ENCODE measurements at places on chromosomes 7 and 10.

GRCh38 chr10:78556705-78557432, 511.9 kb upstream of the ZMIZ1 start:
- DNase-seq, result no peak

DNA sequence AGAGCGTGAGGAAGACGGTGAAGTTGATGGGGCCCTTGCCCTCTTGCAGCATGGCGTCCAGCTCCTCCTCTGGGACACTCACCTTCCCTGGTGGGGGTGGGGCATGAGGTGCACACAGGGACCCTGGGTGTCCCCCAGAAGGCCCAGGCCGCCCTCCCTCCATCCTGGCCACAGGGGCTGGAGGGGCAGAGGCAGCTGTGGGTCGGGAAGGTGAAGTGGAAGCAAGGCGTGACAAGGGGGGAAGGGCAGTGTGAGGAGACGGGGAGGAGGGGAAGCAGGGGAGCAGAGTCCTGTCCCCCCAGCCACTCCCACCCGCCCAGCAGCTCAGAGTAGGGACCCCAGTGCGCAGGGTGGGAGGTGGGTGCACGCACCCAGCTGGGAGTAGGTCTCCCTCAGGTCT, 791 bp downstream of the MYL7 start:
- DNase-seq, result no peak

DNA sequence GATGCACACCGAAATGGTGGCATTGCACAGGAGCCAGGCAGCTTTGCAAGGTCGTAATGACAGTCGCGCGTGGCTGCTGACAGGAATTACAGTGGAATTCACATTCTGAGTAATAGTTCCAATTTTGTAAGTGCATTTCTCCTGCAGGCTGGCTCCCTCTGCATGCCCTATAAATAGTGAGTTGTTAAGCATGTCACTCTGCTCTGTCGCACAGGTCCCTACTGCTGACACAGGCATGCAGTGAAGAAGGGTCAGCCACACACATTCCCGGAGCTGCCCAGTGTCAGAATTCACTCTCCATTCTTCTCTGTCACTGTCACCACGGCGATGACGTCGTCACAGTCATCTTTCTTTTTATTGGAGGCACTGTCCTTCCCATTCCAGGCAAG, 49.2 kb upstream of the SHH start:
- DNase-seq, result no peak

DNA sequence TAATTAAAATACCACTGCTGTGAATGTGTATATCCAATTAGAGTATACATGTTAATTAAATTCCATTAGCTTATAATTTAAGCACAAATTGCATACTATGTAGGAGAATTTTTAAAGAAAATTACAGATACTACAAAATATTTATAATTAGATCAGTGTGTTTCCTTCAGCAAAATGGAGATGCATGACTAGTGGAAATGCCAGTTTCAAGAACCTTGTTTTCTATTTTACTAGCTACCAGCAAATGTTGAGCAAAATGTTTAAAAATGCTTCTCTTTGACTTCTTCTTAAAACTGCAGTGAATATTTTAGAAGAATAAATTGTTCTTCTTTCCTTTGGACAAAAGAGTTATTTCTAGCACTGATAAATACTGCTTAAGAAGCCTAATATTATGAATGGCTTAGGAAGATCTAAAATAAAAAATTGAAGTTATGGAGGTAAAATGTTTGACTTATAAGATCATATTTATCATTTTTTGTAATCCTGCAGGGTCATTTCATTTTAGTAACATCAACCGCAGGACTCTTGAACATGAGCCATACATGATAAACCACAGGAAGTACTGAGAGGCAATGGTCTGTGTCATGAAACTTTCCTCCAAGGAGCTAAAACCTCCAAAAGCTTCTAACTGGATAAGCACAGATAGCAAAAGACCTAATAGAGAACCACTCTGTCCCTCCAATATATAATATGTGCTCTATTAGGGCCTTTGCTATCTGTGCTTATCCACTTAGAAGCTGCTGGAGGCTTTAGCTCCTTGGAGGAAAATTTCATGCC, 1066.0 kb upstream of the CELF2 start:
- DNase-seq, result no peak

DNA sequence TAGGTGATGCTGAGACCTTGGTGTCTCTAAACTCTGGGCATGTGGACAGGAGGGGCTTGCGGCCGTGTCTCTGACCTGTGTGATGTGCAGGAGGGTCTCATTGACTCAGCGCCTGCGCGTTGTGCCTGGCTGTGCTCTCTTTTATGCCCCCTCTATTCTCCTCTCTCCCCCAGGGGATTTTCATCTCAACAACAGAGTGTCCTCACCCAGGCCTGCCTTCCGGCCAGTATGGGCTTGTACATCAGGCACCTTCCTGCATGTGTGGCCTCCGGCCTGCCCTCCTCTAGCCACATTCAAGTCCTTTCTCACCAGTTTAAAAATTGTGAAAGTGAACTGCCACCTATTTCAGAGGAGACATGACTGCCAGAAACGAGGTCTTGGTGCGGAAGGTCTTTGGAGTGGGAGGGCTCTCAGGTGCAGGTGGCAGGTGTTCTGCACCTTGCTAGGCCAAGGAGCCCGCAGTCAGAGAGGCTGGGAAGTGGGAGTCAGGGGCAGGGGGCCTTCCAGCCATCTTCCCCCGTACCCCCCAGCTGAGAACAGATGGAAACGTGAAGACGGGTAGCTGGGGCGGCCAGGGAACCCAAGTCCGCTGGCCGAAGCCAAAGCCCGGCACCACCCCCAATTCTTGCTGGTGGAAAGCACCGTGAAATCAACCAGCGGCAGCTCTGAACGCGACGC, 531 bp upstream of the INTS15 start:
- no peak for DNase-seq

DNA sequence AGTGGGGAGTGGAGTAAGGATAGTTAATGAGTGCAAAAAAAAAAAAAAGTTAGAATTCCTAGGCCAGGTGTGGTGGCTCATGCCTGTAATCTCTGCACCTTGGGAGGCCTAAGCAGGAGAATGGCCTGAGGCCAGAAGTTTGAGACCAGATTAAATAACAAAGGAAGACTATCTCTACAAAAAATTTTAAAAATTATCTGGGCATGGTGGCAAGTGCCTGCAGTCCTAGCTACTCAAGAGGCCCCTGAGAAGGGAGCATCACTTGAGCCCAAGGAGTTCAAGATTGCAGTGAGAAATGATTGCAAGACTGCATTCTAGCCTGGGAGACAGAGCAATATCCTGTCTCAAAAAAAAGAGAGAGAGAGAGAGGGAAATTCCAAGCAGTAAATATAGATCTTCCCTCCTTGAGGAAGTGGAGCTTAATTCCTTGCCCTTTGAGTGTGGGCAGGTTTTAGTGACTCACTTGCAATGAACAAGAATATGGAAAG, 19.5 kb upstream of the CSTF2T start:
- DNase-seq, result no peak

DNA sequence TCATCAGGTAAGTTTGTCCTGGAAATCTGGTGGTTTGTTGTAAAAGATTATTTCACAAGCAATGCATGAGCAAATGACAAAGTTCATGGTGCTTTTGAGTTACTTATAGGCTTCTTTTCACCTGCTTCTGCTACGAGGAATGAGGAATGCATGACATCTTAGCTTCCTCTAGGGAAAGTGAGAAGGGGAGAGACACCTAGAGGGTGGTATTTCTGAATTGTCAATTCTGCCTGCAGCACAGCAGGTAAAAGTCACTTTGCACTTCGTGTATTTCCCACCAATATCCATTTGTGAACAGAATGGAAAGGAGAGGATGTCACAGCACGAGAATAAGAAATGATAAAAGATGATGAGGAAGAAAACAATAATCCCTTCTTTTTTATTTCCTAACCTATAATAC, 153.4 kb upstream of the FEZF1 start:
- DNase-seq, result no peak

GRCh38 chr7:42144604-42145003, 92.4 kb downstream of the GLI3 start:
- DNase-seq, result no peak

DNA sequence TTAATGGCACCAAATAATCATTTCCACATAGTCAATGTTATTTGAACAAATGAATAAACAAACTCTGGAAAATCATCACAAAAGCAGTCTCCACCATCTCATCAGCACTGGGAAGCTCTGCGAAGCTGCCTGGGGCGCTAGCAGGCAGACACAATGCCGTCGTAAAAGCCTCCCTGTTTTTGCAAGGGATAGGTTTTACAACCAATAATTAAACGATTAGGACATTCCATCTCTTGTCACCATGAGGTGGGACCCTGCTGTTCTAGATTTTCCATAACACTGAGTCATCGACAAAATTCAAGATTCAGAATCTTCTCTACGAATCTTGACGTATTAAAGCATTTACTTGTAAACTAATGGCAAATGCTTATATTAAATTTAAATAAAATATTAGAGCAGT, 172.8 kb upstream of the AKR1E2 start:
- DNase-seq, result no peak

DNA sequence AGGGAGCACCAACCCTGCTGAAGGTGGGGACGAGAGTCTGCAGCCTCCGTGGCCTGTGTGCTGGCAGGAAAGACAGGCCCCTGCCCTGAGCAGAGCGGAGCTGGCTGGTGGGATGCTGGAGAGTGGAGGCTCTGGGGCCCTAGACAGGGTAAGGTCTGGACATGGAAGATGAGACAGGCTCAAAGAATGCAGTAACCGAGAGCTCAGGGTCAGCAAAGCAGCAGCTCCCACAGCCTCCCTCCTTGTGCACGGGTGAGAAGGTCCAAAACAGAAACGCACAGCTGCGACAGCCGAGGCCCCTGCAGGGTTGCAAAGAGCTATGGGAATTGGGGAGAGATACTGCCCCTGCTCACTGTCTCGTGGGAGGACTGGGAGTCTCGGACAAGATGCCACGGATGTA, 80.5 kb downstream of the TNS3 start:
- no peak for DNase-seq

DNA sequence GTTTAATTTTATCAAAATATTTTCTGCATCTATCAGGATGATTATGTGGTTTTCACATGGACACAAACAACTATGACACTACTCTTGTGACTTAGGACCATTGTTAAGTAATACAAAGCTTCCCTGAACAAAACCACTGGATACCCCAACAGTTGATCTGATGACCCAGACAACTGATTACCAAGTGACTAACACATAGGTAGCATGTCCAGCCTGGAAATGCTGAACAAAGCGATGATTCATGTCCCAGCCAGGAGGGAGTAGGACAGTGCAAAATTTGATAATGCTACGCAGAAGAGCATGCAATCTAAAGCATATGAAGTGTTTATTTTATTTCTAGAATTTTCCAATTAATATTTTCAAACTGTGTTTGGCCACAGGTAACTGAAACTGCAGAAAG, 8.9 kb upstream of the PNLIP start:
- no peak for DNase-seq

- no peak for DNase-seq
Measured at GRCh38 chr7:72493850-72494661, 81.9 kb upstream of the CALN1 start.

DNA sequence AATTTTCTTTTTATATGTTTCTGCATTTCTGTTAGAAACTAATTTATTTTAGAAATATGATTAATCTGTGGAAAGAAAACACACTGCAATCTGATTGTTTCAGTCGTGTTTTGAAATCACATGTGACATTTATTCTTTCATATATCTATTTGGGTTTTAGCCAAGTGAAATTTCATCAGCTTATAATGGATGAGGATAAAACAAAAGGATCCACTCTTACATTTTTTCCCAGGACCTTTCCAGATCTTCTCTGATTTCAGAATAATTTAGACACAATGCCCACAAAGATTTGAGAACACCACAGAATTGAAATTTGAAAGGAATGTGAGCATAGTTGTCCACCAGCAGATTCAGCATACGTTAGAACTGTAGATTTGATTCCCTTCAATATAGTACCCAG, 29.1 kb downstream of the CBLL1 start:
- DNase-seq, result no peak

- DNase-seq, result no peak
Measured at GRCh38 chr7:112122144-112122543, 84.1 kb downstream of the DOCK4 start.

DNA sequence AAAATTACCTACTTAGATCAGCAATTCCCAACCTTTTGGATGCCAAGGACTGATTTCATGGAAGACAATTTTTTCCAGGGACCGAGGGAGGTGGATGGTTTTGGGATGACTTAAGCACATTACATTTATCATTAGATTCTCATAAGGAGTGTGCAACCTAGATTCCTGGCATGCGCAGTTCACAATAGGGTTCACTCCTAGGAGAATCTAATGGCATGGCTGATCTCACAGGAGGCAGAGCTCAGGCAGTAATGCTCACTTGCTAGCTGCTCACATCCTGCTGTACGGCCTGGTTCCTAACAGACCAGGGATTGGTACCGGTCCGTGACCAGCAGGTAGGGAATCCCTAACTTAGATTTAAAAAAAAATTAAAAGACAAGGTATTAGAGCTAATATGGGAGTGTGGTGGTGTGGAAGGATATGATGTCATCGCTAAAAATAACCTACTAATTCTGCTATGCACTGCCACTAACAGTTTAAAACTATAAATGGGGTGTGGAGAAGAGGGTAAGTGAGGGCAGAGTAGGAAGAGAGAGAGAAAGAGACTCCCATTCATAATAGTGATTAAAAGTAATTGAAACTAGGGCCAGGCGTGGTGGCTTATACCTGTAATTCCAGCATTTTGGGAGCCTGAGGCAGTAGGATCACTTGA, 282.7 kb downstream of the BAMBI start:
- DNase-seq, result no peak

DNA sequence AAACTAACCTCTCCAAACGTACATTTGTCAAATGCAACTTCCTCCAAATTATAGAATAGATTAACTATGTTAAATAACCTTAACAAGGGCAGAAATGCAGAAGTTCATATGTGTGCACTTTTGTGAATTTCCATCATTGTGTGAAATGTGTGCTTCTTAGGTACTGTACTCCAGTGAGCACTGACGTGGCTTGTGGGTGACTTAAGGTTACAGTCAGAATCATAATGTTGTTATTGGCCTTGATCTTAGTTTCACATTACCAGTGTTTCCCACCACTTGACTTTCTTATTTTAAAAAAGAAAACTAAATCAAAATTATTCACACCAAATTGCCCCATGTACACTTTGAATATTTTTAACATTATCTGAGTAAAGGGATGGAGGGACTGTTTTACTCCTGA, 155.1 kb upstream of the FZD8 start:
- DNase-seq, result no peak

DNA sequence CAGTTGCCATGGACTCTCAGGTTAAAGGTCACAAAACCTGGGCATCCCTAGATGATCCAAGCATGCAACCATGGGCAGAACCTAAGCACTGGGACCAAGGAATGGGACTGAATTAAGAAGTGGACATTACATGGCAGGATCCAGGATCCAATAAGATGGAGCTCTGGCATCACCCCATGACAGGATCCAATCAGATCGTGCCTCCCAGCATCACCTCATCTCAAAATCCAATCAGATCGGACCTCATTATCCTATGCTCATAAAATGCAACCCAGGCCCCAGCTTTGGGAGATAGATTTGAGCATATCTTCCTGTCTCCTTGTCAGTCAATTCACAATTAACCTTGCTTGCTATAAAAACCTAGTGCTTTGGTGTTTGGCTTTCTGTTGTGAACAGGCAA, 616.1 kb downstream of the PARD3 start:
- no peak for DNase-seq

GRCh38 chr10:118210276-118210675, 131.8 kb downstream of the FAM204A start:
- DNase-seq, result no peak
